T1000 (cell line): ENCODE measurements at places on chromosomes 6 and 20.

- DNase-seq: no peak
Measured at GRCh38 chr6:13253272-13253671, 75.1 kb downstream of the TBC1D7 start.

DNA sequence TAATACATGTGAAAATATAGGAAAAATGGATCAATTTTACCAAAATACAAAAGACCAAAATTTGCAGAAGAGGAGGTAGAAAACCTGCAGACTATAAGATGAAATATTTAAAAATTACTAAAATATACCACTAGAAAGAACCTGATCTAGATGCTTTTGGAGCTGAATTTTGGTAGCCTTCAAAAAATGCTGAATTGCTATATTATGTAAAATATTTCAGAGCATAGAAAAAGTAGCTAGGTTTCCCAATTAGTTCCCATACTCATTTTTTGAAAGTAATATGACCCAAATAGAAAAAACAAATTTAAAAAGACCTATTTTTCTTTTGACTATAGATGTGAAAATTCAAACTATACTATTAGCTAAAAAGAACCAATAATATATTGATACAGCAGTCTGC, 3.6 kb upstream of the EPPIN start:
- no peak for DNase-seq

DNA sequence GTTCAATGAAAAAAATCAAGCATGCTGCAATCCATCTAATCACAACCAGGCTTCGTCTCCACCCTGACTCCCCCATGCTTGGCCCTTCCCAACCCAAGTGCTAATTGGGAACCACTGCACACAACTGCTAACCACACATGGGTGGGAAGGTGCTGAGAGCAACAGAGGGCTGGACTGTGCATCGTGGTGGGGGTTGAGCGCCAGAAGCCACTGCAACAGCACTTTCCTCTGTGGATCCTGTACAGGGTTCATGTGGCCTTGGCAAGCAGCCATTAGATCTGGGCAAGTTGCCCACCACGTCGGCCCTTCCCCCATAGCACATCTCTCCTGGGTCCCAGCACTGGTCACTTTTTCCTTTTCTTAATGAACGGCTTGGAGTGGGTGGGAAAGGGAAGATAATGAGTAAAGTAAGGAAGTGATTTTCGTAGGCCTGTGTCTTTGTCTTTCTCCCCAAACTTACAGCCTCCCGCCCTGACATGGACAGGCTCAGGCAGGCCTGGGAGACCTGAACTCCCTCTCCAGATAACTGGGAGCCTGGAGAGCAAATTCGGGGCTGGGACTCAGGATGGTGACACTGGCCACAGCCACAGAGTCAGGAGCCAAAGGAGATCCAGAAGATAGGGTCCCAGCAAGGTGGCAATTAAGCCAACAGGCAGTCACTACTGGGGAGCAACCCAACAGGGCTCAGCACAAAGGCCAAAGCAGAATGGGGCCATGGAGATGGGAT, 34.4 kb upstream of the MRPS10 start:
- no peak for DNase-seq

DNA sequence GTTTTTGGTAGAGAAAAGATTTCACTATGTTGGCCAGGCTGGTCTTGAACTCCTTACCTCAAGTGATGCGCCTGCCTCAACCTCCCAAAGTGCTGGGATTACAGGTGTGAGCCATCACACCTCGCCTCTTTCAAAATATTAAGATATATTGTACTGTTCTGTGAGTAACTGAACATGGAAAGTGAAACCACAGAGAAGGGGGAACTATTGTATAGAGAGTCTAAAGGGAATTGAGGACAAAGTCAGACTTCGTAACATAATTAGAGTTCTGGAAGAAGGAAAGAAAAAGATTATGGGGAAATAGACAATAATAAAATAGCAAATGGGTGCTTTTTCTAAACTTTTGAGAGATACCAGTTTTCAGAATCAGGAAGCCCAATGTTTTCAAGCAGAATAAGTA, 17.4 kb upstream of the AKAP7 start:
- no peak for DNase-seq

GRCh38 chr6:87237804-87238203, 82.4 kb downstream of the ZNF292 start:
- DNase-seq: no peak

GRCh38 chr6:133359256-133359655, 118.1 kb downstream of the EYA4 start:
- DNase-seq: no peak

DNA sequence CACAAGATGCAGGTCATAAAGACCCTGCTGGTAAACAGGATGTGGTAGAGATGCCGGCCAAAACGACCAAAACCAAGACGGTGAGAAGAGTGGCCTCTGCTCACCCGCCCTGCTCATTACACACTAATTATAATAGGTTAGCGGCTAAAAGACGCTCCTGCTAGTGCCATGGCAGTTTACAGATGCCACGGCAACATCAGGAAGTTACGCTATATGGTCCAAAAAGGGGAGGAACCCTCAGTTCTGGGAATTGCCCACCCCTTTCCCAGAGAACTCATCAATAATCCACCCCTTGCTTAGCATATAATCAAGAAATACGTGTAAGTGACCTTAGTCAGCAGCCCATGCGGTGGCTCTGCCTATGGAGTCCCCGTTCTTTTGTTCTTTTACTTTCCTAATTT, 17.6 kb downstream of the BHLHE23 start:
- DNase-seq: no peak

- no peak for DNase-seq
Measured at GRCh38 chr20:43725666-43726065, 1.1 kb downstream of the GTSF1L start.

GRCh38 chr6:56693246-56693607, 50.5 kb upstream of the DST start:
- DNase-seq: no peak

GRCh38 chr20:3931664-3932063, 42.5 kb downstream of the PANK2 start:
- no peak for DNase-seq

DNA sequence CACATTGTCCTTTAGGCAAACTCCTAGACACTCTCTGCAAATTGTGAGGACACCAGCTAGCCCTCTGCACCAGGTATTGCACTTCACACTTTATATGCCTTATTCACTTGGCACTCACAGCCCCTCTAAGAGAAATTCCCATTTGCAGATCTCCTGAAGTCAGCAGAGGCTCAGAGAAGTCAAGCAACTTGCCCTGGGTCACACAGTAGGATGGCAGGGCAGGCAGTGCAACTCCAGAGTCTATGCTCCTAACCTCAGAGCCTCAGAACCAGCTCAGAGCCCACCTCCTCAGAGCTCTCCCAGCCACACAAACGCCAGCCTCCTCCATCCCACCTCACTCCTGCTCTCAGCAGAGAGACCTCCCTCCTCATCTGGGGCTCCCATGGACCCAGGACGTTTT, 52.4 kb upstream of the BLCAP start:
- no peak for DNase-seq

- DNase-seq: no peak
Measured at GRCh38 chr20:47493175-47493962, 8.3 kb upstream of the NCOA3 start.

- DNase-seq: no peak
Measured at GRCh38 chr6:68307301-68307700, 327.8 kb upstream of the ADGRB3 start.

DNA sequence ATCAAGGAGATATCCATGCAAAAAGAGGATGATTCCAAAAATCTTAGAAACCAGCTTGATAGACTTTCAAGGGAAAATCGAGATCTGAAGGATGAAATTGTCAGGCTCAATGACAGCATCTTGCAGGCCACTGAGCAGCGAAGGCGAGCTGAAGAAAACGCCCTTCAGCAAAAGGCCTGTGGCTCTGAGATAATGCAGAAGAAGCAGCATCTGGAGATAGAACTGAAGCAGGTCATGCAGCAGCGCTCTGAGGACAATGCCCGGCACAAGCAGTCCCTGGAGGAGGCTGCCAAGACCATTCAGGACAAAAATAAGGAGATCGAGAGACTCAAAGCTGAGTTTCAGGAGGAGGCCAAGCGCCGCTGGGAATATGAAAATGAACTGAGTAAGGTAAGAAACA, 10.1 kb upstream of the SNRNP48 start:
- DNase-seq: no peak

GRCh38 chr6:48110436-48111142, 408 bp downstream of the PTCHD4 start:
- DNase-seq: no peak

GRCh38 chr20:13305284-13305683, 84.2 kb downstream of the ISM1 start:
- no peak for DNase-seq

DNA sequence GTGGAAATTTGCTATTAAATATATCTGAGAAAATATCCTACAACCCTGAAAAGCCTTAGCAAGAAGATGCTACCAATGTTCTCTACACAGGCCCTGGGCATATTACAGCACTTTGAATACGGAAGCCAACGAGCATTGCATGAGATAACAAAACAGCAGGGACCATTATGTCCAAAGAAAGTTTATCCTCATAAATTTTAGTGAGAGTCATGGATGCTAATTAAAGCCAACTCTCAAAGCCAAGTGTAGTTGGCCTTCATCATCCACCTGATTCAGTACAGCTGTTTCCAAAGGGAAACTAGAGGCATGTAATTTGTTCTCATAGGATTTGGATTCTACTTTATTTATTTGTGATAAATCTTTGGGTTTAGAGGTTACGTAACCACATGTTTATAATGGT, 564.8 kb downstream of the RFPL4B start:
- no peak for DNase-seq

DNA sequence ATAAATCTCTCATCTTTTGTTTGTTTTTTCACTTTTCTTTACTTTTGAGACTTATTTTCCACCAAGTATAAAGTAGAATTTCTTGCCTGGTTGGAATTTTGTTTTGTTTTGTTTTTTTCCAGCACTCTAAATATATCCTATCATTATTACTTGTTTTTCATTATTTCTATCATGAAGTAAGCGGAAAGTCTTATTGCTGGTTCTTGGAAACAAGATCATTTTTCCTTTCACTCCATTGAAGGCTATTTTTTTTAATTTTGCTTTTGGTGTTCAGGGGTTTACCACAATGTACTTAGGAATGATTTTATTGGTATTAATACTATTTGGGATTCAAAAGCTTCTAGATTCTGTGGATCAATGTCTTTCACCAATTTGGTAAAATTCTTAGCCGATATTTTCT, 190.1 kb downstream of the LAMA2 start:
- no peak for DNase-seq

- no peak for DNase-seq
Measured at GRCh38 chr6:165486183-165487137, 176.6 kb downstream of the PDE10A start.

DNA sequence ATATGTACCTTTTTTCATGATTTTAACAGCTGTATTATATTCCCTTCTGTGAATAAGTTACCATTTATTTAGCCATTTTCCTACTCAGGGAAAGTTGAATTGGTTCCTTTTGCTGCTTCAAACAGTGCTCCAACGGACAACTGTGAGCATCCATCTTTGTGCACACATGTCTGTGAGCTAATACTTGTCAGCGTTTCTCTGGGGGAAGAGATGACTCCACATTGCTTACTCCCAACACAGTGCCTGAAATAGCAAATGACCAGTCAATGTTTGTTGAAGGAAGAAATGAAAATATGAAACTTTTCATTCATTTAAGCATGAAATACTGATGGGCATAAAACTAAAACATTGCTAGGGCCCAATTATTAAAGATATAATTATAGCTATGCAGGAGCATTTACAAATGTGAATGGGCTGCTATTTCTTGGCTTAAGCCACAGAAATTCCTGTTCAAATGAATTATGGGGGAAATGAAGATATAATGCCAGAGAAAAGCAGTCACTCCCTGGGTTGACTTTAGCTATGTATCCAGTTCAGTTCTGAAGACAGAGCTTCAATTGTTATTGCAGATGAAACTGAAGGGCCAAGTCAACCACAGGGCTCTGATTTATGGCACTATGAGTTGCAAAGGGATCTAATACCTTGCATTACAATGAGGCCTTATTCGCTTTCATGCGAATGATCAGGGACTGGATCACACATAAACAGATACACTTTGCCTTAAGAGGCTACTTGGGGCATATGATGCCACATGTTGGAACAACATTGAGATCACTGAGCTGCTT, 47.4 kb upstream of the FOXC1 start:
- no peak for DNase-seq

DNA sequence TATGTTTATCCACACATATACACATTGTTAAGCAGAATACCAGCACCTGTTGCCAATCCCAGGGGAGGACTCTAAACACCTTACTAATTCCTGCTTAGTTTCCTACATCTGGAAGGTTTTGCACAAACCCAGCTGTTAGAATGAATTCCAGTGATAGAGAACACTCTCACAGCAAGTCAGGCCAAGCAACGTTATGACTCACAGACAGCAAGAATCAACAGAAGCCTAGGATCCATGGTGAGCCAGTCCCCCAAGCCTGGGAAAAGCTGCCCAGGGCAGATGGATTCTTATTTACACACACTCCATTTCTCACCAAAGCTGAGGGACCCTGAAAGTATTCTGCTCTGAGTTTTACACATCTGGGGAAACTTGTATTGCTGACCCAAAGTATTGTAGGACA, 291.7 kb downstream of the SLC35F1 start:
- no peak for DNase-seq

DNA sequence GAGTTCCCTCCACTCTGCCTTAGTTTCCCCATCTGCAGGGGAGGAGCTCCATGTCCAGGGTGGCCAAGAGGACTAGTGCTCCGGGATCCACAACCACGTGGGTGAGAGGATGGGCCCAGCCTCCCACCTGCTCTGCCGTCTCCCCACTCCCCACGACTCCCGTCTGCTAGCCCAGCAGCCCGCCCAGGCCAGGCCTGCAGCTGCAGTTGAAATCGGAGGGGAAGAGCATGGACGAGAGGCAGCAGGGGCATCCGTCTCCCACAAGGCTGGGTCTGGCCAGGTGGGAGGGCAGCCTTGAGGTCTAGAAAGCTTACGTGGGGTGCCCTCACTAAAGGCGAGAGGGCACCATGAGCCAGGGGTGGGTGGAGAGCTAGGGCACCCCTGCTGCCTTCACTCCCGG, 8.6 kb downstream of the NOL4L start:
- DNase-seq: no peak

GRCh38 chr6:148460876-148461646, 118.4 kb downstream of the SASH1 start:
- DNase-seq: no peak

DNA sequence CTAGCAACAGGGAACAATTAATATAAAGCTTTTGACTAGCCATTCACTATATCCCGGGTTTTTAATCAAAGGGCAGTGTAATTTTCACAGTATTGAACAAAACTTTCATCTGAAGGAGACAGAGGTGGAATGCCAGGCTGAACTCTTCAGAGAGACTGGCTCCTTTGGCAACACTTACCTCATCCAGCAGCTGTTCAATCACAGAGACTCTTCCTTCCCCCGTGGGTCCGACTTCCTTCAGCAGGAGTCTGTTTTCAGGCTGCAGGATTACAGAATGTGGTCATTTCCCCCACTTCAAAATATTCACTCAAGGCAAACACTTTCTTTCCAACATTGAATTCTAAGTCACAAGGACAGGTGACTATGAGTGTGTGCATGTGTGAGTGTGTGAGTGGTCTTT, 76.6 kb downstream of the DZANK1 start:
- no peak for DNase-seq
